ENCODE measurements at places on chromosomes 13 and 19. TPM values are rescaled to one million over a fixed set of nuclear protein-coding genes. Genes with fewer than 3 reads are reported as not detected.
A peak's percentile ranks its signal among the peaks of the same experiment; 100 is the strongest.

- no peak for DNase-seq
- H3K4me1 ChIP-seq, result no peaks in the 10 kb centered on the region
- no peaks in the 10 kb centered on the region for H3K36me3 ChIP-seq
- H3K27ac ChIP-seq, result no peak overlapping the region
Observed at GRCh38 chr13:55554741-55555140, 1586.0 kb upstream of the PRR20A start.

GRCh38 chr13:23022704-23023103, 158.1 kb upstream of the SGCG start:
- H3K36me3 ChIP-seq, result no peaks in the 10 kb centered on the region
- H3K4me1 ChIP-seq, result no peaks in the 10 kb centered on the region
- H3K4me3 ChIP-seq, result no peak overlapping the region
- H3K27ac ChIP-seq, result no peak overlapping the region

GRCh38 chr19:8005534-8006256, at the start of gene ELAVL1:
Gene ELAVL1, minus strand, starts transcription at chr19:8005641. Its CDS starts 13,826 bp downstream, at chr19:7991815.
- no peaks in the 10 kb centered on the region for H3K27me3 ChIP-seq
- H3K27ac ChIP-seq, result peak within 1 kb of the TSS; percentile 94
- peaks cover 36% of the 10 kb centered on the region for H3K4me1 ChIP-seq
- H3K36me3 ChIP-seq, result peaks cover 13% of the 10 kb centered on the region
- peak within 1 kb of the TSS; percentile 95 for H3K4me3 ChIP-seq

DNA sequence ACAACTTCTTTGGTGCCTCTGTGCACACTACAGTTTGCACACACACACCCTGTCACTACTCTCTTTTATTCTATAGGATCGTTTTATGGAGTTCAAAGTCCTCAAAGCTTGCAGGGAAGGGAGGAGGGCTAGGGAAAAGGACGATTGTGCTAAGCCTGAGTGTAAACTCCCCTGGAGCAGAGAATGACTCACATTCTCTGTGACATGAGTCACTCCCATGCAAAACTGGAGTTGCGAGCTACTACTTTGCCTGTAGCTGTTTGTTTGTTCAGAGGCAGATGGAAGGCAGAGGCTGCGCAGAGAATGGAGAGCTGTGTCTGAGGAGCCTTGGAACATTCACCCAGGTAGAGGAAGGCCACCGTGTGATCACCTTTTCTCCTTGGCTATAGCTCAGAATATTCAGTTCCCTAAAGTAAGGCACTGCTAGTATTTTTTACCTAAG, 80.5 kb upstream of the MBNL2 start:
- H3K4me3 ChIP-seq, result no peak overlapping the region
- peak; percentile 55 for DNase-seq
- H3K36me3 ChIP-seq, result no peaks in the 10 kb centered on the region
- H3K27ac ChIP-seq, result no peak overlapping the region
- H3K27me3 ChIP-seq, result peaks cover 26% of the 10 kb centered on the region

GRCh38 chr13:112072534-112073244, 5.7 kb downstream of the SOX1 start:
- H3K36me3 ChIP-seq, result peaks cover 18% of the 10 kb centered on the region
- no peak overlapping the region for H3K4me3 ChIP-seq
- H3K27me3 ChIP-seq, result peaks cover 61% of the 10 kb centered on the region

DNA sequence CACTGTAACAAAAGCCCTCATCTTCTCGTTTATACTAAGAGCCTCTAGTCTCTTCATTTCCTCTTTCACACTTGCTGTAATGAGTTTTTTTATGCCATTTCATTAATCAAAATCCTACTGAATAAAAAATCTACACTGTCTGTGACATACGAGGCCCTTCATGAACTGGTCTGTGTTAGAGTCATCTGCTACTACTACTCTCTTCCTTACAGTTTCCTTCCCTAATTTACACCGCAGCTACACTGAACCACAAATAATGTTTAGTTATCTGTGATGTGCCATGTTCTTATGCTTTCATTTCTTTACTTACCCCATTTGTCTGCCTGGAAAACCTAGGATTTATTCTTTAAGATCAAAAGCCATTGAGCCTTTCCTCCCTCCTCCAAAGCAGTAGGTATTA, 16.0 kb downstream of the UFM1 start:
- peaks cover 30% of the 10 kb centered on the region for H3K36me3 ChIP-seq
- no peak overlapping the region for H3K4me3 ChIP-seq
- no peak for DNase-seq
- no peak overlapping the region for H3K27ac ChIP-seq

- DNase-seq, result no peak
- peak within 1 kb of the TSS; percentile 86 for H3K4me3 ChIP-seq
- no peaks in the 10 kb centered on the region for H3K27me3 ChIP-seq
- H3K4me1 ChIP-seq, result peaks cover 23% of the 10 kb centered on the region
- peak within 1 kb of the TSS; percentile 87 for H3K27ac ChIP-seq
- H3K36me3 ChIP-seq, result peaks cover 25% of the 10 kb centered on the region
Observed at GRCh38 chr13:42048342-42048683, at the start of gene DGKH. Gene DGKH, plus strand, starts transcription at chr13:42048648. Its CDS starts 126 bp downstream, at chr13:42048774.

DNA sequence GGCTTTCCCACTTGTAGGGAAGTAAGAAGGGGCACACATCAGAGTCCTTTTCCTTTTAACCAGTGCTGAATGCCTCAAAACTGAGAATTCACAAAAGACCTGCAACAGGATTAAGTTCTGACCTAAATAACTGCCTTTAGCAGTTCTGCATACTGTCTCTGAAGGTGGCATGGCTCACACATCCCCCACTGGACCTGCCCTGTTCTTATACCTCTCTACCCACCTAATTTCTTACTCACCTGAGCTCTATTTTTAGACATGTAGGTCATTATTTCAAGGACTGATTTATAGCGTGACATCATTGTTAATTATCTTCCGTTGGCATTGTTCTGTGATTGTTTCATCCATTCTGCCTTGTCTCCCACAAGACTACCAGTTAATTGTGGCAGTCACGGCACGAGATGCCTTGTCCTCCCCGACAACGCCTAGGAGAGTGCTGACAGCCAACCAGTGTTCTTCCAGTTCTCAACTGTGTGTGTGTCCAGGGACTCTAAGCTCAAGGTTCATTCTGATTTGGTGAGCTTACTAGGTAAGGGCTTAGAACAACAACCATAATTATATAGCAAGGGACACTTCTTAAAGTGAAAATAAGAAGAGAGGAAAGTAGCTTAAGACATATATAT, 27.1 kb upstream of the UBL3 start:
- H3K27ac ChIP-seq, result no peak overlapping the region
- H3K27me3 ChIP-seq, result peaks cover 10% of the 10 kb centered on the region
- H3K36me3 ChIP-seq, result no peaks in the 10 kb centered on the region
- no peak overlapping the region for H3K4me3 ChIP-seq
- DNase-seq, result no peak
- no peaks in the 10 kb centered on the region for H3K4me1 ChIP-seq

GRCh38 chr19:4979211-4979807, 10.4 kb downstream of the KDM4B start:
- no peak for DNase-seq
- no peak overlapping the region for H3K4me3 ChIP-seq
- no peaks in the 10 kb centered on the region for H3K27me3 ChIP-seq
- H3K27ac ChIP-seq, result no peak overlapping the region

Gene LRRC63
- total RNA-seq, result 0.67 TPM

Gene LGALS7B
- not detected for total RNA-seq

Gene CDC42EP5
- total RNA-seq, result 0.55 TPM

Gene FGF21
- total RNA-seq, result not detected

Gene CPT1C
- total RNA-seq, result 1.1 TPM
